ENCODE measurements at places on chromosomes 11 and 22.

- no peak for DNase-seq
Observed at GRCh38 chr11:72441752-72442207, 7.4 kb upstream of the CLPB start.

DNA sequence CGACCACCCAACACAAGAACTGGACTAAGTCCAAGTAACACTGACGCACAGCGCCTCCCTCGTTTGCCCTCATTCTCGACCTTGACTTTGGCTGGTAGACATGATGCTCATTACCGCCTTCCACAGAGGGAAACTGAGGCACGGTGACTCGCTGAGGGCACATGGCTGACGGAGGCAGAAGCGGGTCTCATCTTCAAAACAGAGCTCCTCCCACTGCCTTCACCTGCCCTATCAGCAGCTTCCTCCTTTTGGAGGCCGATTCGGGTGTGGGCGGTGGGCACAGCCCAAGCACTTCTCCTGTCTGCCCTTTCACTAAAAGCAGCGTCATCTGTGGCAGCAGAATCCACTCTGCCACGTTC lies 2.0 kb upstream of the KMT5B start:
- DNase-seq: no peak

DNA sequence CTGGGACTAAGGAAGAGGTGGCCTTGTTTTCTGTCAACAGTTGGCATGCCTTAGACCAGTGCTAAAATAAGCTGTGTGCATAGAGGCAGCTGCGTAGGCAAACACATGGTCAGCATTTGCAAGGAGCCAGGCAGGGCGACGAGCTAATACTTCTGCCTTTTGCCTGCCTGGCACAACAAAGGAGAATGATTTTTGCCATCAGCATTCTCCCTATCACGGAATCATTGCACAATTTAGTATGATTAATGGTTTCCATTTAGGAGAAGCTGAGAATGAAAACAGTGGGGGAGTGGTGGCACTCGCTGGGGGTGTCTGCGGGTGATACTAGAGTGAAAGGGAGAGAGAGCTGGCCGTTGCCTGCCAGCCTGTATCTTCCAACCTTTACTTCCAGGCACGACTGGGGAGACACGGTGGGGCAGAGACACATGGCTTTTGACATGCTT lies 336.0 kb downstream of the CADM1 start:
- no peak for DNase-seq

GRCh38 chr11:2121227-2122130 lies 17.7 kb downstream of the IGF2 start:
- no peak for DNase-seq

DNA sequence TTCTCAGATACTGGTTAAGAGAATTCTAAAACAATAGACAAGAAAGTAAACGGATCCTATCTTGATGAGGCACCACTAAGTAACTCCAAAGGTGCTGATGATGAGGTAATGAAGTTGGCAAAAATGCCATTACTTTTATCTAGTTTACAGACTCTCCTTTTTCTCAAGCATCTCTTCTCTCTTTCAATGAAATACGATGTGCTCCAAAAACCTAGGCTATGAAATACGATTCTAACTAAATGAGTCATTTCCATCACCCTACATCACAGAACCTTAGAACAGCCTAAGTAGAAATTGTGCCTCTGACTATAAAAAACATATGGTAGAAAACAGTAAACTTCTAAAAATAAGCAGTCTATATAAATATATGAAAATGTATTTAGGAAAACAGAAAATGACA lies 58.9 kb upstream of the ARHGAP32 start:
- DNase-seq: no peak

- no peak for DNase-seq
Observed at GRCh38 chr11:61541598-61541997, 33.0 kb downstream of the LRRC10B start.

DNA sequence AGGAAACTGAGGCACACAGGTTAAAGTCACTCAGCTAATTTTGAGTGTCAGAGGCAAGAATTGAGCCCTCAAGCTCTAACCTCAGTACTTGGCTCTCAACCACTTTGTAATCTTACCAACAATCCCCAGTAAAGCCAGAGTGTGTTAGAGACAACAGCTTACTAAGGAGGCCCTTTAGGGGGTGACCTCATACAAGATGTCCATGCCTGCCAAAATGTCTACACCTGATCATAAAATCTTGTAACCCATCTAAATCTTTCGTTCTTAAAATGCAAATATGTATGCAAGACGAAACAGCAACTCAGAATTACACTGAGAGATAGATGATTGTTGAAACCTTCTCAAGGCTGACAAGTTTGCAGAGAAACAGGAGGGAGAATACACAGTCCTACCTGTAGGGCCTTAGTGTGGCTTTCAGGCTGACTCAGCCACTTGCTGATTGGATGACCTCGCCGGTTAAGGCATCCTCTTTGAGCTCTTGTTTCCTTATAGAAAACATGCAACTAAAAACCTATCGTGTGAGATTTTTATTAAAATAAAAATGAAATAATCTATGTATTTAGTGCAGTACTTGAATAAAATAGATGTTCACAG lies 143.2 kb downstream of the OPCML start:
- no peak for DNase-seq

DNA sequence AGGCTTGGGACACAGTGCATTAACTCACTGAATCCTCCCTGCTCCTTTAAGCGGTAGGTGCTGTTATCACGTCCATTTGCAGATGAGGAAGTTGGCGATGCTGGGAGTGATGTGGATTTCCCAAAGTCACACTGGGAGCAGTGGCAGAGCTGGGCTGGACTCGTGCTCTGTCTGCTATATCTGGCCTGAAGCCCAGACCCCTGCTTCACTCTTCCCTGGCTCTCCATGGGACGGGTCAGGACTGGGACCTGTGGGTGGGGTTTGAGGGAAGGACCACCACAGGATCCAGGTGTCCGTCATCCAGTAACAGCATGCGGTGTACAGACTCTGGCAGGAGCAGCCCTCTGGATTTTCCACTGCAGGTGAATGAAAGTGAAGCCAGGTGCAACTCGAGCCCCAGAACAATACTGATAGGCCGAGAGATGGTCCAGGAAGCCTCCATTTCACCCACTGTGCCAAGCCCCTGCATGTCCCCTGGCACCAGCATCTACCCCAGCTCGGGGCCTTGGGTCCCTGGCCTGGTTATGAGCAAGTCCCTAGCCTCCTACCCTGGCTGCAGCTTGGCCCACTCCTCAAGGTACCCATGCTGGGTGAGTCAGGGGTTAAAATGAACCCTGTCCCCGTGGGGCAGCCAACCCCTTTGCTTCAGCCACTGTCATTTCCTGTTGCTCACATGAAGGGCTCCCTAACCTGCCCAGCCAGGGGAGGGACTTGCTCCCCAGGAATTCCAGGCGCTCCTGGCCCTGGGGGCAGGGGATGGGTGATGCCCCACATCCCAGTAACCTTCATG lies 4.2 kb downstream of the USP2 start:
- DNase-seq: peak; percentile 11

- DNase-seq: no peak
Observed at GRCh38 chr22:19579115-19579811, 55.1 kb upstream of the CLDN5 start.

DNA sequence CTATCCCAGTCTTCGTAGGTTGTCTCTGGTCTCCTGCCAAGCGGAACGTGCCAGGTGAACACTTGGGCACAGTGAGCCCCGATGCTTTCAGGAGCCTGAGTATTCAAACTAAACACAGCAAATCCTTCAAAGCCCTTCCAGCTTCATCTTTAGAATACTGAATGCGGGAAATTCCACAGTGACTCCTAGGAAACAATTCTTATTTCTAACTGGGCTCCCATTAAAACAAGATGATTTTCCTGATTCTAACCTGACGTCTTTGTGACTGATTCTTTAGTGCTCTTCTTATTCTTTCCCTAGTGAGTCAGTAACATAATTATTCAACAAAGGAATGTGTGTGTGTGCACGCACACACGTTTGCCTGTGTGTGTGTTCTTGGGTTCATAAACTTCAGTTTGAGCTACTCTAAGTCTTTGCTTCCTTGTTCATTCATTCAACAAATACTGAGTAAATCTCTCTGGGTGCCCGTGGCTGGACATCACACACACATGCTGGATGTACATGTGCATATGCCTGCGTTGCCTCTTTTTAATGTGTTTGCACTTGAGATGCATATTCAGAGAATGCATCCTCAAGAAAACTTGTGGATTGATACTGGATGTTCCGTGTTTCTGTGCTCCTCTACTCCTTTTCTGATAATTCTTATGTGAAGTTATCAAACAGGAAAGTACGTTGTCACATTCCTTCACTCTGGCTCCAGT lies 134.5 kb downstream of the WNT7B start:
- no peak for DNase-seq

All from 8988T (cell line).